ENCODE measurements at places on chromosomes 7 and 10. TPM values are rescaled to one million over a fixed set of nuclear protein-coding genes. Genes with fewer than 3 reads are reported as not detected.

Gene SPDYE2
- not detected for total RNA-seq

Gene TMEM196
- not detected for total RNA-seq

Gene OR9A2
- not detected for total RNA-seq

Gene BLNK
- not detected for total RNA-seq

Gene TMEM225B
- not detected for total RNA-seq

Gene ITGA8
- total RNA-seq, result not detected

Gene CTAGE6
- total RNA-seq, result not detected
